Activated CD4-positive, alpha-beta T cell treated with anti-CD3 and anti-CD28 coated beads for 36 hours (primary cell): ENCODE measurements at places on chromosomes 6 and 20. TPM values are rescaled to one million over a fixed set of nuclear protein-coding genes. Genes with fewer than 3 reads are reported as not detected.

The WFDC10B gene
- not detected for total RNA-seq

The LY6G6F gene
- not detected for total RNA-seq

The BPIFB6 gene
- not detected for total RNA-seq

The SLC24A3 gene
- not detected for total RNA-seq

The TREM1 gene
- total RNA-seq = 0.62 TPM

The KCNK15 gene
- total RNA-seq = 1.4 TPM

The BCAS1 gene
- 0.14 TPM for total RNA-seq

The CST7 gene
- total RNA-seq = 10.7 TPM

The BPIFB1 gene
- not detected for total RNA-seq

The UNC5CL gene
- 1.9 TPM for total RNA-seq

The NR2E1 gene
- not detected for total RNA-seq

The ASXL1 gene
- total RNA-seq = 129 TPM

The PRRT1 gene
- 0.43 TPM for total RNA-seq

The PI16 gene
- 1.9 TPM for total RNA-seq

The DEFB132 gene
- total RNA-seq = not detected

The PDE10A gene
- not detected for total RNA-seq

The LIN28B gene
- not detected for total RNA-seq

The RNF5 gene
- total RNA-seq = 51.7 TPM

The TMEM151B gene
- total RNA-seq = 0.09 TPM

The GSTA2 gene
- not detected for total RNA-seq

The BMP5 gene
- not detected for total RNA-seq

The ELOVL2 gene
- not detected for total RNA-seq

The ECT2L gene
- total RNA-seq = not detected

The DPPA5 gene
- total RNA-seq = not detected

The GLP1R gene
- 0.70 TPM for total RNA-seq

The KIAA1755 gene
- not detected for total RNA-seq

The FNDC1 gene
- not detected for total RNA-seq

The RIPOR3 gene
- total RNA-seq = not detected

The C20orf144 gene
- 0.27 TPM for total RNA-seq

The PIGT gene
- 44.0 TPM for total RNA-seq

The PLEKHG1 gene
- 8.2 TPM for total RNA-seq

The COL19A1 gene
- not detected for total RNA-seq

The F13A1 gene
- total RNA-seq = not detected

The CCN6 gene
- 0.32 TPM for total RNA-seq

The NOTCH4 gene
- total RNA-seq = 0.69 TPM

The PLG gene
- not detected for total RNA-seq

The SLC17A3 gene
- total RNA-seq = 0.21 TPM

The HSPA1L gene
- total RNA-seq = 2.2 TPM

The TRIM31 gene
- not detected for total RNA-seq

The GGT7 gene
- 15.0 TPM for total RNA-seq
